ENCODE measurements at places on chromosomes 4 and X.

- no peak for DNase-seq
Observed at GRCh38 chr4:112813790-112814189, 176.8 kb downstream of the LARP7 start.

DNA sequence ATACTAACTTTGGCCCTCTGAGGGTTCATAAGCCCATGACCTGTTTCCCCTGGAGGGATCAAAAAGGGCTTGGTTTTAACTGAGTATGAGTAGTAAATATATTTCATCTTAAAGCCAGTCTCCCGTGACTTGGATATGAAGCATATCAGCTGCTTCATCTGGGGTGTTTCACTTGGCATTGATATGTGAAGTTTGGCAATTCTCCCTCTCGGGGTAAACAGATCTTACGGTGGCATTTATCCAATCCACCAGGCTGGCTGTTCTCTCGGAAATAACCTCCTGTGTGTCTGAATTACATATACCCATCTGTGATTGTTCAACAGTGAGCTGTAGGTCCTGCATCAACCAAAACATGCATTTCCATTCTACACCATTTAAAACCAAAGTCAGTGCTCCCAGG lies 130.7 kb downstream of the ADAM29 start:
- no peak for DNase-seq

GRCh38 chr4:155795991-155796390 lies 37.2 kb downstream of the GUCY1B1 start:
- no peak for DNase-seq

GRCh38 chrX:24343719-24344118 lies 16.7 kb upstream of the SUPT20HL1 start:
- DNase-seq = peak; percentile 0

DNA sequence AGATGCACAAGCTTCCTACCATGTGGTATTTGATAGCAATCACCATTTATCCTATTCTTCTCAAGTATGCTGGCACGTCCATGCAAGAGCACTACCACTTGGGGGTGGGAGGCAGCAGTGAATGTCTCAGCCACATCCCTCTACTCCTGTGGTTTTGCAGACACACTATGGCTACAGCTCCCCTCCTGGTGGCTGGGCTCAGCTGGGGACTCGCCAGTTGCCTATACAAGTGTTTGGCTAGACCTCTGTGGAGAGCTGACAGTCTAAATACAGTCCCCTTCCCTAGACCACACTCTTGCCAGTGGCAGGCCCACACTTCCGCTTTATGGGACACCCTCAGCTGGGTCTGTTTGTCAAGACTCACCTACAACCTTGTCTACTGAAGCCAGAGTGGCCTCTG lies 53.2 kb downstream of the ADGRA3 start:
- no peak for DNase-seq

- no peak for DNase-seq
Observed at GRCh38 chr4:88006956-88007303, 505 bp upstream of the PKD2 start.

DNA sequence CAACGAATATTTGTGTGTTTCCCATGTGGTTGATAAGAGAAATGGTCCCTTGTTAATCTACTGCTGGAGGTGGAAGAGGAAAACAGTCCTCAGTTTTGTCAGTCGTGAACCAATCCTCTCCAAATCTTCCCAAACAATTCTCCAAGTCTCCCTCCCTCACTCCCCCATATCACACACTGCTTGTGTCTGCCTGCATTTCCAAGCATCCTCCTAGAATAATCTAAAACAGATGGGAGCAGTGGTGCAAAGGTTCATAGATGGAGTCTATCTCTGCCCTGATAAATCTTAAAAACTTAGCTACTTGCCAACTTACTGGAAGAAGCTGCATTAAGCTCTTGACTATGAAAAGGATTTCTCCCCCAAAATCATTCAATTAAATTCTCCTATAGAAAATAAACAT lies 43.7 kb upstream of the SH3KBP1 start:
- no peak for DNase-seq

GRCh38 chr4:183507925-183508696 lies 3.3 kb downstream of the ING2 start:
- no peak for DNase-seq

- DNase-seq = no peak
Observed at GRCh38 chr4:12545812-12546211, 938.3 kb downstream of the RAB28 start.

GRCh38 chr4:24578364-24578763 lies 6.0 kb downstream of the DHX15 start:
- DNase-seq = no peak

- no peak for DNase-seq
Observed at GRCh38 chrX:28099166-28099565, 117.9 kb upstream of the DCAF8L1 start.

DNA sequence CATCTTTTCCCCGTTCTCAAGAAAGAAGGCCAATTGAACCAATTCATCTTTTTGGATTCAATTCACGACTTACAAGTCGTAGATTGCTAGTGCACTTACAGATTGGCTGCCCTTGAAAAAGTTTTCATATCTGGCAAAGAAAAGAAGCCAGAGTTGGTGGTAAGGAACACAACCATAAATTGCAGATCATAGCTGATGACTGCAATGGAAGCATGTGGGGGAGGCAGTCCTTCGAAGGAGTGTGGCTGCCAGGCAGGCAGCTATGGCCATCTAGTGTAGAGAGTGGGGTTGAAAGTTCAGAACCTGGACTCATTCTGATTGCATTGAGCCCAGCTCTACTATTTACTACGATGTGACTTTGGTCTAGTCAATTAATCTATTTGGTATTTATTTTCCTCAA lies 4.5 kb downstream of the GPM6A start:
- DNase-seq = no peak
